ENCODE measurements at places on chromosomes 12 and 14.

DNA sequence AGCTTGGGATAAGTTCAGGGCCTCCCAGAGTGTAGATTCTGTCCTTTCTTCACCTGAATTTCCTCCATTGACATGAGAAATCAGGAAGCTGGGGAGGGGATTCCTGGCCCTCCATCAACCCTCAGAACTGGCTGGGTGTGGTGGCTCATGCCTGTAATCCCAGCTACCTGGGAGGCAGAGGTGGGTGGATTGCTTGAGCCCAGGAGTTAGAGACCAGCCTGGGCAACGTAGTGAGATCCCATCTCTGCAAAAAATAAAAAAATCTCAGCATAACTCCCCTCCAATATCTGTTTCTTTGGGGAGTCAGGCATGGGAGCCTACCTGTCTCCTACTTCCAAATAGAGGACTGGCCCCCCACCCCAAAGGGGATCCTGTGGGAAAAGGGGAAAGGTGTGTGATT is 59.8 kb upstream of the TBX3 start:
- no peak for DNase-seq

DNA sequence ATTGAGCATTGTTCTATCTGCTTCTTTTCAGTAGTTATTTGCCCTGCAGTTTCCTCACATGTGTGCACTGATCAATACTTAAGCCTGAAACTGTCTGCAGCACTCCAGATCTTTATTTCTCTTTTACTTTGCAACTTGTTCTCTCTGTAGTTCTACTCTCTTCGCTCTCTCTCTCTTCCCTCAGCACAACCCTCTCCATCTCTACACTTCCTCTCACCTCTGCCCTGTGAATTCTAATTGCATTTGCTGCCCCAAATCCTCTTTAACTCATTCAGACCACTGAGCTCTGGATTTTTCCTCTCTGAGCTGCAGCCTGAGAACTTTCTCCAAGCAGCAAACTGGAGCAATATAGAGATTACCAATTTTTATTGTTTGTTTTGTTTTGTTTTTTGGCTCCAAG is 1035.5 kb downstream of the FSCB start:
- DNase-seq: no peak

DNA sequence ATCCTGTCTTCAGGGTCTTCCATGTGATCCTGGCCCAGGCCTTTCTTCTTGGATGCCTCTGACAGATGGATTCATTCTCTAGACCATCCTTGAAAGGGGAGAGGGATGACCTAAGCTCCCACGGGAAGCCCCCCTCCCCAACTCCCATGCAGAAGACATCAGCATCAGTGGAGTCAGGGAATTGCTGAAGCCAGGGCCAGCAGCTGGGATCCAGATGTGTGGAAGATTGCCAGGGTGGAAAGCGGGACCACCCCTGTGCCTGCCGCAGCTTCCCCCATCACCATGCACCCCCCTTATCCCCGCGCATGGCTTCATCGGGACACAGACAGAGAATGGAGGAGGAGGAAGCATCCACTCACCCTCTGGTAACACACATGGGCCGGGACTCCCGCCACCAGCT is 183.6 kb upstream of the PRMT8 start:
- no peak for DNase-seq

DNA sequence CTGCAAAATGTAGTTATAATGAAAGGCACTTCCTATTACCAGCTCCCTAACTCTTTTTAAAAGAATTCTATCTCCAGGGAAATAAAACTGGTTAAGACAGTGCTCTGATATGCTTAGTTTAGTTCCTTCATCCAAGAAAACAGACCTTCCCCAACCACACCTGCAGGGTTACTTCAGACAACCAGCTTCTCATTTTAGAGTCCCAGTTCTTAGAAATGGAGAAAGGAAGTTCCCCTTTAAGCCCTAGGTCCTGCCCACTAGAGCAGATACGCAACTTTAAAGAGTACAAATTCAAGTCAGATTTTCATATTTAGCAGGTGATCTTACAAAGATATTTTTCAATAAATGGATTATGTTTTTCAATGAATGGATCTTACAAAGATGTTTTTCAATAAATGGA is 4.4 kb upstream of the WSB2 start:
- DNase-seq: no peak

- DNase-seq: no peak
Measured at GRCh38 chr12:57215668-57216013, 953 bp upstream of the NXPH4 start.

DNA sequence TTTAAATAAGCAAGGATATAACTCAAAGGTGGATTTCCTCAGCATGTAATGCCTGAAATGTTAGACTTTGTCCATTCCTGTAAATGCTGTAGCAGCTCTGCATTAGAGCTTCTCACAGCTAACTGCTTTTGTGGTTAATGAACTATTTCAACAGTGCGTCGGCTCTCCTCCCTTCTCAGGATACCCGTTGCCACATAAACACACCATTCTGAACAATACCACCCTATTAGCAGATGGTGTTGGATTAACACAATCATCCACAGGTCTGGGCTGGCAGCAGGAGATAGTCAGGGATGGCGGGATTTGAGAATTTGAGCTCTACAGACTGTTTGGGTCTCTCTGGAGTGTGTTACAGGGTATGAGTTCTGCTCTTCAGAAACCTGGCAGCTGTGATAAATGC is 33.5 kb upstream of the C12orf42 start:
- no peak for DNase-seq

- no peak for DNase-seq
Measured at GRCh38 chr12:132500142-132500855, 10.3 kb downstream of the FBRSL1 start.

DNA sequence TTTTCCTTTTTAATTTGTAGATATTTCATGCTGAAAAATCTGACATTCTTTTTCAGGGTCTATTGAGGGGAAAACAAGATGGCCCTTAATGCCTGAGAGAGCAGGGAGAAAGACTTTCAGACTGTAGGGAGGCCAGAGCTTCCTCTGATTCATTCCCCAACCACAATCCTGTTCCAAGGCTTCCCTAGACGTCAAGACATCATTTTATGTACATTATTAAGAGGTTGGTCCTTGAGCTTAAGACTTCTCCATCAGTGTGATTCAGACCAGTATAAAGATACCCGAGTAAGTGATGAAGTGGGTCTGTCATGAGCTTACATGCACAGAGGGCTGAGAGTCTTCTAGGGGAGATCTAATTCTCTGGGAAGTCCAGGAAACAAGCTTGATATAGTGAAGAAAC is 57.3 kb downstream of the AVPR1A start:
- DNase-seq: no peak

DNA sequence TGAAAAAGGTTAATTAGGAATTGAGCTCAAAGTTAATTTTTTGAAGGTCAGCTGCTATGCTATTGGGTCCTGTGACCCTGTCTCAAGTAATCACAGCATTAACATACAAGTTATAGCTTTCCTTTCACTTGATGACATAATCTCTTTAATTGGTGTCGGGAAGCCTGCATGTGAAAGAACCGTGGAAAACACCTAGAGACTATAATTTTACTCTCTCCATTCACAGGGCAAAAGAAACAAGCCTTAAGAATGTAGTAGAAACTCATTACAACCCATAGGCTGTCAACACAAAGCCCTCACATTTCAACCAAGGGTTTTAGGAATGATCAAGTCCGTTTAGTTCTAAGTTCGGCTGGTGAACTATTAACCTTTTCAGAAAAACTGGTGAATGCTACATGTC is 104.4 kb downstream of the PPM1A start:
- DNase-seq: no peak

DNA sequence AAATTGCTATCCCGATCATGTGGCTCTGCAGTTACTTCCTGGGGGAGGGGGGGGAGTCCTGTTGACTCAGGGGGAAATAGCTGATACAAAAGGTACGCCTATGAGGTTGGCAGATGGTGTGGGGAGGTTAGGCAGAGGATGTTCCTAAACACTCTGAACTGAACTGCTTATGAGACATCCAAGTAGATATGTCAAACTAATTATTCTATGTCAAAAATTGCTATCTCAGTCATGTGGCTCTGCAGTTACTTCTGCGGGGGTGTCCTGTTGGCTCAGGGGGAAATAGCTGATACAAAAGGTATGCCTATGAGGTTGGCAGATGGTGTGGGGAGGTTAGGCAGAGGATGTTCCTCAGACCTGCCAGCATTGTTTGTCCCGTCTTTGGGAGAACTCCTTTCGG is 5.1 kb upstream of the VCPKMT start:
- DNase-seq: no peak

- no peak for DNase-seq
Measured at GRCh38 chr14:28780843-28781820, 14.5 kb downstream of the FOXG1 start.

DNA sequence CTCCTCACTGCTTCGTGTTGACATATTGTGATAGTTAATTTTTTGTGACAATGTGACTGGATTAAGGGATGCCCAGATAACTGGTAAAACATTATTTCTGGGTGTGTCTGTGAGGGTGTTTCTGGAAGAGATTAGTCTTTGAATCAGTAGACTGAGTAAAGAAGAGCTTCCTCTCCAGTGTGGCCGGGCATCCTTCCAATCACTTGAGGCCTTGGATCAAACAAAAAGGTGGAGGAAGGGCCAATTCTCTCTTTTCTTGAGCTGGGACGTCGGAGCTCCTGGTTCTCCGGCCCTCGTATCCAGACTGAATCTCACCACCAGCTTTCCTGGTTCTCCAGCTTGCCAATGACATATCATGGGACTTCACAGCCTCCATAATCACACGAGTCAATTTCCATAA is 240.4 kb downstream of the CHST11 start:
- DNase-seq: no peak

GRCh38 chr12:21774358-21775132 is at the start of gene KCNJ8:
Gene KCNJ8 (minus strand): TSS chr12:21774706. CDS start chr12:21773616, 1,090 bp downstream.
- no peak for DNase-seq

GRCh38 chr14:41418851-41419250 is 187.8 kb upstream of the LRFN5 start:
- no peak for DNase-seq

GRCh38 chr12:74890237-74890599 is 319.4 kb downstream of the KCNC2 start:
- peak; percentile 48 for DNase-seq

DNA sequence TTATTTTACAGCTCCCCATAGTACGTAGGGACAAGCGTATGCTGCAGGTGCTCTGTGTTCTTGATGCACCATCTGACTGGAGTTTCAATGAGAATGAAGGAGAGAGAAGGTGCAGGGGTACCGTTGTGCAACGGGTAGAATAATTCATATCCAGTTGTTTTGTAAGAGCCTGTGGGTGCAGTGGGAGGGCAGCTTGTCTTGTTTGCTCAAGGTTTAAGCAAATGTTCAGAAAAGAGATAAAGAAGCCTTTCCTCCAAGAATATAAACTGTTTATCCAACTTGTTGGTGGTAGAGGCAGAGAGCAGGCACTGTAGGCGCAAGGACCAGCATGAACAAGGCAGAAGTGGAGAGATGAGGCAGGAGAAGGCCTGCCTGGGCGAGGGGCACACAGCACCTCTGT is 64.2 kb downstream of the ADCK1 start:
- no peak for DNase-seq

- no peak for DNase-seq
Measured at GRCh38 chr14:52352569-52352968, 38.5 kb downstream of the PTGER2 start.

Measured in urinary bladder (tissue), 4 donors.